Activated naive CD4-positive, alpha-beta T cell treated with anti-CD3 and anti-CD28 coated beads for 36 hours (primary cell): ENCODE measurements at places on chromosomes 7 and 10.
A peak's percentile ranks its signal among the peaks of the same experiment; 100 is the strongest.

- peak; percentile 76 for DNase-seq
Measured at GRCh38 chr10:87818505-87819288, 671 bp upstream of the ATAD1 start.

DNA sequence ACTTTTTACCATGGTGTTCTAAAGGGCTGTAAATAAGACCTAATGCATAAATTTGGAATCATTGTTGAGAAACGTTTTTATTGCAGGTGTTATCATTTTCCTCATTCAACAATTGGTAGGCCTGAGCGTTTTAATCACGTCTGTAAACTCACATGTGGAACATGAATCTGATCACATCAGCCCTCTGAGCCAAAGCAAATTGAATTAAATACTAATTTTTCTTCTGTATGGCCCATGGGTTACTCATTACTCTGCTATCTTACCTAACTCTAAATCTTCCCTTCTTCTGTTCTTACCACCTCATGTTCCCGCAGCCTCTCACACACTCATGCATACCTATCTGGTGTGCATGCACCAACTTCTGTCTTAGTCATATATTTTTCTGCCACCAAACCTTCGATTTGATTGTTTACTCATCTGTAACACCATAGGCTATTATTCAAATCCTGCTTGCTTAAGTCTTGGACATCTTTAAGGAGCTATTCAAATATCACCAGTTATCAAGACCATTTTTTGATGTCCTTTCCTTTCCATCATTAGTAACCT lies 82.3 kb downstream of the NXPH1 start:
- no peak for DNase-seq

GRCh38 chr10:24822590-24822989 lies 98.9 kb upstream of the ARHGAP21 start:
- DNase-seq = peak; percentile 35

GRCh38 chr10:98419469-98420261 lies 4.7 kb upstream of the PYROXD2 start:
- DNase-seq = no peak

DNA sequence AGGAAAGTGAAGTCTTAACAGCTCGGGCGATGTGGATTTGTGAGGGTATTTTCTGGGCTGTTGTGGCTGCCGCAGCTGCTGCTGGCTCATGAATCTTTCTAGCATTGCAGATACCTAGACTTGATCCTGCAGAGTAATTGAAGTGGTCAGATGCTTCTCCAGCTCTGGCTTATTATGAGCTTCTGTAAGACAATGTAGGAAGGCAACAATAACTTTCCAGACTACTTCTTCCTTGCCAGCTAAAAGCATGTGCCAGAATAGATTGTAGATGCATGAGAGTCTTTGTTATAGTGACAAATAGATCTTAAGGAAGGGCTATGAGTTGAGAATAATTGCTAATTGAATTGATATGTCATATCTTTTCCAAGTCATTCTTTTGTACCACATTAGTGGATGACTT lies 461.4 kb upstream of the POT1 start:
- DNase-seq = no peak

- no peak for DNase-seq
Measured at GRCh38 chr7:36119005-36119706, 33.9 kb upstream of the EEPD1 start.

GRCh38 chr7:17988141-17988540 lies 39.5 kb downstream of the PRPS1L1 start:
- no peak for DNase-seq

DNA sequence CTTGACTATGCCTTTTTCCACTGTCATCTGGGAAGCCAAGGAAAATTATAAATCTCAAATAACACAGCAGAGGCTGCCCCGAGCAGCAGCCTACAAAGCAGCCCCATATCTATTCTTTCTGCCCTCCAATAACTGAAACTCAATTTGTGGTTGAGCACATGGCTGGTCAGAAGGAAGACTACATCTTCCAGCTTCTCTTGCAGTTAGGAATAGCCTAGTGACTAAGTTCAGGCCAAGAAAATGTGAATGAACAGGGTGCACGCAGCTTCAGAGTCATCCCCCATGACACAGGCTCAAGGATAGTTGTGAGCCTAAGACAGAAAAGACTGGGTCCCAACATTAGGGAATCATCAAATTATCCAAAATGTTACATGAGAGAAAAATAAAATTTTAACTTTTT lies 42.3 kb downstream of the CHCHD3 start:
- DNase-seq = no peak

DNA sequence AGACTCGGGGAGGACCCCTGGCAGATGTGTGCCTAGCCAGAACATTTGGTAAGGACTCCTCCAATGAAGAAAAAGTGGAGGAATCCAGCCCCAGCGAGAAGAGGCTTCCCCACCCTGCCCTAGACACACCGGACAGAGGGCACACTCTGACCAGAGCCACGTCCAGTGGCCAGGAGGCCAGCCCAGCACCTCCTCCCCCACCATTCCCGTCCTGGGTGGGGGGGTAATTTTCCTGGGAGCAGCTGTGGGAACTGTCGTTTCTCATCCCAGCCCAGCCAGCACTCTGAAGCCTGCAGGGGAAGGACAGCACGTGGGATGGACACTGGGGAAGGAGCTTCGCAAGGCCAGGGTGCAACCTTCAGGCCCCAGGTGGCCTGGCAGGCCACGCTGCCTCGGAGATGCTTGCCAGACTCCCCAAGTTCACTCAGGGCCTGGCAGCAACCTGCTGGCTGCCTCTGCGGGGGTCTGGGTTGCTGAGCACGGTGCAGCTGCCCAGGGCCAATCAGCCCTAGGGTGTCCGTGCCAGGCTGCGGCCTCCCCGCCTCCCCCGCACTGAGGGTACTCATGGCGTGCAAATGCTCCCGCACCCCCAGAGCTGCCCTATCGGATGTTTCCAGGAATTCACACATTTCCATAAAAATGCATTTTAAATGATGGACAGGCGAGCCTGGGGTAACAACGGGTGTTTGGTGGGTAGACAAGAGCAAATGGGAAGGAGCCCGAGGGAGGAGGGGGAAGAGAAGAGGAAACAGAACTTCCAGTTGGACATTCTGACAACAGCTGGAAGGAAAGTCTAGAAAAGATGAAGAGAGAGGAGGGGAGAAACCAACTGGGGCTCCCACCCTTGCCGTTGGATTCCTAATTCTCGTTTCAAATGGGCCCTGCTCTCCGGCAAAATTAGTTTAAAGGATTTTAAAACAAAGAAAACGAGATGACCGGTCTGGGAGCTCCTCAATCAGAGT lies 1.9 kb upstream of the EN2 start:
- no peak for DNase-seq

DNA sequence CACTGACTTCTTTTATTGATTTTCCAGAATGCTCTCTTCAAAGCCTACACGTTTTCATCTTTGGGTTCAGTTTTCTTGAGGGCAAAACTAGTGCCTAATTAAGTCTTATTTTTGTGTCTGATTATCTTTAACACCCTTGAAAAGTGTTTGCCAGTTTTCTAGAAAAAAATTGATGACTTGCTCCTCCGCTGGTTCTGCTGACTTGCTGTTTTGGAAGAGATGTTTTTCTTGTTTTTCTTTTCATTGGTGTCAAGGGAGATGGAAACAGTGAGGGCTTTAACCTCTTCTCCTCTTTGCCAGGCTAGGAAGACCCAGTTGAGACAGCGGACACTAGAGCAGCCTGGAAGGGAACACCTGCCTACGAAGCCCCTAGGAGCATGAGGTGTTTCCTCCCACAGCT lies 123.7 kb upstream of the EEPD1 start:
- no peak for DNase-seq

DNA sequence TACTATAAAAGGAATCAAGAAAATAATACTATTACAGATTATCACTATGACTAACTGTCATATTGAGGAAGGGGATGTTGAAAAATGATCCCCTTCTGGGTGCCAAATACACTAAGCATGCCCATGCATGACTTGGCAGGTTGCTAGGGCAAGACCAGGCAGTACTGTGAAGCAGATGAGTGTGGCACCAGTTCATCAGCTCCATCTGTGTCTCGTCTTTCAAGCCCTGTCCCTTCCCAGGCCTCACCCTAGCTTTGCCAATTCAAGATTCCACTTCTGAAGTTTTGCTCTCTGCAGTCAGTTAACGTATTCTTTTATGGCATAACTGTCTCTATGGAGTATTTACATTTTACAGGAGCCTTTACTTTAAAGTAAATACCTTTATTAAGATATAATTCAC lies 135.6 kb upstream of the HPS1 start:
- DNase-seq = no peak
